ENCODE measurements at places on chromosomes 12 and 14. TPM values are rescaled to one million over a fixed set of nuclear protein-coding genes. Genes with fewer than 3 reads are reported as not detected.
A peak's percentile ranks its signal among the peaks of the same experiment; 100 is the strongest.

- peak; percentile 94 for DNase-seq
Observed at GRCh38 chr14:55579724-55580469, at the start of gene KTN1. TSS of gene KTN1 (plus strand) at chr14:55580207. CDS start at chr14:55612049, 31,842 bp downstream.

DNA sequence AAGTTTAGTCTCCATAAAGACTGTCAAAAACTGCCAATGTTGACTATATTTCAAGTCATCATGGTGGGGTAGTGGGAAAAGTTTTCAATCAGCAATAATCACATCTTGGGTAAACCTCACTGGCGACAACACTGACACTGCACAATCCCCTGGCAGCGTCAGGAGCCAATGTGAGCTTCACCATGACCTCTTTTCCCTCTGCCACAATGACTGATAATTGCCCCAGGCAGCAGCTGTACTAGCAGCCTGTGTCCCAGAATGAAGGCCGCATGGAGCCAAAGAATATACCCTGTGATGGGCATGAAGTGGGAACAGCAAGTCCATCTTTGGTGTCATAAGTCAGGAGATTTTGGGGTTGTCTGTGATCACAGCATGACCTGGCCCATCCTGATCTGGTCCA lies 5.3 kb downstream of the MMAB start:
- DNase-seq = no peak

SOAT2 gene
- 0.13 TPM for polyA plus RNA-seq

CLBA1 gene
- polyA plus RNA-seq = 18.5 TPM

SETD1B gene
- polyA plus RNA-seq = 1.2 TPM

PPM1H gene
- polyA plus RNA-seq = 0.13 TPM

GRCh38 chr14:54777395-54777794 lies 125.2 kb downstream of the GCH1 start:
- DNase-seq = no peak

DNA sequence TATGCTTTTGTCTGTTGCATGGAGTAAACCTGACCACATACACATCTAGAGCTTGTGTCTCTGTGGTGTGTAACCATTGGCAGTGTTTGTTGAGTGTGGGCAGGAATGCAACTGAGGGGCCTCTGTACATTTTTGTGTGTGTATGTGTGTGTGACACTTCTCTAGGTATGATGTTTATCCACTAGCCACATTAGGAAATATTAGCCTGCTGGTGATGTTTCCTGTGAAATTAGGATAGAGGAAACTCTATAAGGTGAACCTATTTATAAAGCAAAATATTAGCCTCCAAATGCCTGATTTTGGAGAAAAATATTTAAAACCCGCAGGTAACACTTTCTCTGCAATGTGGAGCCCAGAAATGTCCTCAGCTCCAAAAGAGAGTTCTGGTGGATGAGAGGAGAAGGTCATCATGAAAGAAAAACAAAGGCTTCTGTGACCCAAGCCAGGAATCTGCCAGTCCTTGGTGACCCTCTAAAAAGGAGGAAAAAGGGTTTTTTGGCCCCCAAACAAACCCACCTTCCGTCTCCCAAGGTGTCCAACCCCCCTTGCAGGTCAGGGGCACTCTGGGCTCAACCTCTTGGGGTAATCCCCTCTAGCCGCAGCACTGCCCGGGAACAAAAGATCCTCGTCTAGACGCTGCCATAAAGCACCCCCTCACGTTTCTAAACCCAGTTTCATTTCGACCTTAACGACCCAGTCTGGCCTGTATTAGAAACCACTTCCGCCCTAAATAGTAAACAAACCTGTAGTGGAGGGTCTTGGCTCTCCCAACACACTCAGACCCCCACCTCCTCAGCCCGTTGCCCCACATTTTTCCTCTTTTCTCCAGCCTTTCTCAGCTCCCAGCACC lies 3.1 kb upstream of the HOTAIR start:
- DNase-seq = no peak

SYNDIG1L gene
- not detected for polyA plus RNA-seq

SCARB1 gene
- 12.8 TPM for polyA plus RNA-seq

DNA sequence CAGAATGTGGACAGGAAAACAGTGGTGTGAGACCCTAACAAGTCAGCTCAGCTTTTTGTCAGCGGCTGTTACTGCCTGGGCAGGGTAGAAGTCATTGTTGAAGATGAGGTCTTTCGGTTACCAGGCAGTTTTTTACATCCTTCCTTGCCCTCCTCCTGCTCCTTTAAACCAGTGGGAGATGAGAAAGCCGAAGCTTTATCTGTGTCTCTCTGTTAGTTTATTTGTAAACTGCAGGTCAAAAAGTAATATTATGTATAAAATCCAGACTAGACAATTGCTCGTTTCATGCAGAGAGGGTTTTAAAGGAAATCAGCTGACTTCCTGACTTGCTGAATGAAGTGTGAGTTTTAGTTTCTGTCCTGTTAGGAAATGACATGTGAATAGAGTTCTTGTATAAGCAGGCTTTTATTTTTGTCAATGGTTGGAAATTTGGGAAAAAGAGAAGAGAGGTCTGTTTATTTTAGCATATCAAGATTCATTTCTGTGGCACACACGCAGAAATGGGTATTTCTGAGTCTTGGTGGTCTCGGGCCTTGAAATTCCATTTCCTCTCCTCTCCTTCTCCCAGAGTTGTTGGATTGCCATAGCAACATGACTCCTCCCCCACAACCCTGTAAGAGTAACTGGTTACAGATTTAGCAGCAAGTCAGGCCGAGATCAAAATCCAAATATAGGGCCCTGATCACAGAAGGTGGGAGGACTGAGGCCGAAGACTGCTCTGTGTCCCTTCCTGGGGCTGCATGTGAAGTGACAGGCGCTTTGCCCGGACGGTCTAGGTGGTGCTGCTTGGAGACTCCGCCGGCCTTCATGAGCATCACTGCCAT lies 60.8 kb downstream of the SAMD4A start:
- peak; percentile 40 for DNase-seq

SPX gene
- not detected for polyA plus RNA-seq

DNA sequence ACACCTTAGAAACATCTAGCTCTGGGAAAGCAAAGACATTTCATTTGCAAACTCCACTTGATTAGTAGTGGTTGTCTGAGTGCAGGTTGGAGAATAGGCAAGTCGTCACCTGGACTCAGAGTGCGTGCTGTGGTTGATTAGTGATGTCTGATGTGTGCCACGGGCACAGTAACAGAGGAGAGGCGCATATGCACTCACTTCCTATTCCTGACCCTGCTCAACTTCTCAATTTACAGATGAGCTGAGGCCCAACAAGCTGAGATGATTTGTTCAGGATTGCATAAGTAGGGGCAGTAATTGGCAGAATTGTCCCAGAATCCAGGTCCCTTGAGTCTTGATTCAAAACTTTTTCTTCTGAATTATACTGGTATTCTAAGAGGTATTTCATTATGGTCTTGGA lies 44.9 kb downstream of the ADCK1 start:
- no peak for DNase-seq

SVOP gene
- 0.08 TPM for polyA plus RNA-seq

- DNase-seq = peak; percentile 45
Observed at GRCh38 chr14:73723797-73724661, 9.8 kb upstream of the PNMA1 start.

DNA sequence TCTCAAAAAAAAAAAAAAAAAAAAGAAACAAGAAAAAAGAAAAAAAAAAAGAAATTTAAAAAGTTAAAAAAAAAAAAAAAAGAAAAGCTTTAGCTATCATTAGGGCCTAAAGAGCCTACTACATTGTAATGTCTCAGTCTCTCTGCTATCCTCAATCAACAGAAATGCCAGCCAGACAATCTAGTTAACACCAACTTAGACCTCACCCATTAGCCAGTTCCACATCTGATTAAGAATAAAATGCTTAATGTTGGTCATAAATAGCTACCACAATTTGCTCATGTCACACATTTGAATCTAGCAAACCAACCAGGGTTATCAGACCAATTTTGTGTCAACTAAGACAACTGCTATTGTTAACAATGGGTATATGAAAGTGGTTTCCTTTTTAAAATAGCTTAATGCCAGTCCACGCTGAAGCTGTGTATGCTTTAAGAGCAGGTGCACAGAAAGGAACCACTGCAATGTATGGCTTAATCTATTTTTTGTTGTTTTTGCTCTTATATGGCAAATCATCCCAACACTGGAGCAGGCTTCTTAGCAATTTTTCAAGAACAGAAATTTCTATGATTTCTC lies 45.5 kb upstream of the SELPLG start:
- no peak for DNase-seq

- no peak for DNase-seq
Observed at GRCh38 chr12:3179731-3180130, 102.6 kb downstream of the TSPAN9 start.

PLD4 gene
- polyA plus RNA-seq = 0.02 TPM

GRCh38 chr12:75766263-75767160 lies 255.1 kb upstream of the KRR1 start:
- DNase-seq = no peak

GRCh38 chr14:65580973-65581372 lies 168.4 kb downstream of the FUT8 start:
- no peak for DNase-seq

SLCO1B1 gene
- polyA plus RNA-seq = not detected

C12orf42 gene
- not detected for polyA plus RNA-seq

DNA sequence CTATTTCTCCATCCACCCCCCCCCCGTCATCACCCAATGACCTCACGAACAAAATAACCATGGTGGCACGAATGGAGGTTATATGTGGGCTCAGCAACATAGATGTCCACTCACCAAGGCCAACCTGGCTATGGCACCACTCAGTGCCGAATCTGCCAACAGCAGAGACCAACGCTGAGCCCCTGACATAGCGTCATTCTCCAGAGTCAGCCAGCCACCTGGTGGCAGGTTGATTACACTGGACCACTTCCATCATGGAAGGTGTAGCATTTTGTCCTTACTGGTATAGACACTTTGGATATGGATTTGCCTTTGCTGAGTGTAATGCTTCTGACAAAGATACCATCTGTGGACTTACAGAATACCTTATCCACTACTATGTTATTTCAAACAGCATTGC lies 24.2 kb upstream of the DYRK2 start:
- DNase-seq = no peak

PDE3A gene
- 0.67 TPM for polyA plus RNA-seq

OR6C76 gene
- polyA plus RNA-seq = not detected

DNA sequence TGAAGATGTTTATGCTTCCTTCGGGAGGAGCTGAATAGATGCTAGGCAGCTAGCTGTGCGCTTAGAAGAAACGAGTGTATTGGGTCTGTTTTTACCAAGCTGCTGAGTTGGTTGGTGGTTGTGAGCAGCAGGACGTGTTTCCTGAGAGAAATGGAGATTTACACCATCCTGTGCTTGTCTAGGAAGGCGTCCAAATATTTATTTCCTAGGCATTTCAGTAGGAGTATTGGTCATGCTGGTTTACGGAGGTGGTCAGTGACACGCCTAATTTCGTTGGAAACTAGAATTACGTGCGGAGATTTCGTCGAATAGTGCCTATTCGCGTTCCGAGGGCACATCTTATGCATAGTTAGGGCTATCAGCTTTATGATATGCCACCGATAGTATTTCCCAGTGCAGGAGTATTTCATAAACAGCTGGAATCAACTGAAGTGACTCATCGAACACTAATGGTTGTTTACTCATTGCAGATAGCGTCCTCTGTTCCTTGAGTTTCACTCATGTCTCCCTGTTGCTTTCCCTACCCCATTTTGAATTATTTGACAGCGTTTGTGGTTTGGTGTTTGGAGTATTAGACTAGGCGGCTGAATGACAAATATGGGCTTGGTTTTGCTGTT lies 780 bp downstream of the TBC1D15 start:
- DNase-seq = peak; percentile 12

ISM2 gene
- 0.08 TPM for polyA plus RNA-seq

DNA sequence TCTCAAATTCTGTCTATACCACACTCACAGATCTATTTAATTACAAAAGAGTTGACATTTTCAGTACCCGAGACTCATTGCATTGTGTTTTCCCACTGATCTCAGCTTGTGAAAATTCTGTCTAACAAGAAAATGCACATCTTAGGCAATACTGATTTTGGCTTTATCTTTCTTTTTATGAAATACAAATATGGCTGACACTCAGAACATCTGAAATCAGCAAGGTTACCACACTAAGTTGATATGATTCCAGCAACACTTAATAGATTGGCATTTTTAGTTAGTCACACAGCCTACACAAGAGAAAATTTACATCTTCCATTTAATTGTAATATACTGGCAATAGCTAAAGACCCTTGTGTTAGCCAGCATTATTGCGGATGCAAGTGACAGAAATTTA lies 40.3 kb downstream of the PEX5 start:
- no peak for DNase-seq

GRCh38 chr12:78959556-78959955 lies 95.0 kb downstream of the SYT1 start:
- no peak for DNase-seq

DNA sequence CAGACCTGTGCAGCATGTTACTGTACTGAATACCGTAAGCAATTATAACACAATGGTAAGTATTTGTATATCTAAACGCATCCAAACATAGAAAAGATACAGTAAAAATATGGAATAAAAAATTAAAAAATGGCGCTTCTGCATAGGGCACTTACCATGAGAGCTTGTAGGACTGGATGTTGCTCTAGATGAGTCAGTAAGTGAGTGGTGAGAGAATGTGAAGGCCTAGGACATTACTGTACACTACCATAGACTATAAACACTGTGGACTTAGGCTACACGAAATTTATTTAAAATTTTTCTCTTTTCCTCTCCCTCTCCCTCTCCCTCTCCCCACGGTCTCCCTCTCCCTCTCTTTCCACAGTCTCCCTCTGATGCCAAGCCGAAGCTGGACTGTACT lies 194.5 kb upstream of the CDKN3 start:
- DNase-seq = no peak

All from SK-N-SH (cell line).